Esophagus mucosa (tissue), 1 donor: ENCODE measurements at places on chromosomes 3 and 15. TPM values are rescaled to one million over a fixed set of nuclear protein-coding genes. Genes with fewer than 3 reads are reported as not detected.

The HRG gene
- total RNA-seq, result 0.12 TPM

The AHSG gene
- total RNA-seq, result not detected

The ITPKA gene
- 0.16 TPM for total RNA-seq

The GOLGA8T gene
- total RNA-seq, result not detected

The TMA7 gene
- 244 TPM for total RNA-seq

The PTPN23 gene
- 26.1 TPM for total RNA-seq

The KAT2B gene
- total RNA-seq, result 30.7 TPM

The TAGLN3 gene
- total RNA-seq, result not detected

The TTC21A gene
- 2.3 TPM for total RNA-seq

The CCR9 gene
- total RNA-seq, result not detected

The ECE2 gene
- total RNA-seq, result not detected

The DNAJB11 gene
- total RNA-seq, result 24.0 TPM

The SUSD5 gene
- total RNA-seq, result 0.08 TPM

The C3orf85 gene
- total RNA-seq, result not detected

The CCR8 gene
- 0.16 TPM for total RNA-seq

The STRIT1 gene
- total RNA-seq, result not detected

The VIPR1 gene
- 3.9 TPM for total RNA-seq

The TEX264 gene
- total RNA-seq, result 32.8 TPM

The DCBLD2 gene
- total RNA-seq, result 6.7 TPM

The GOLGA6L9 gene
- total RNA-seq, result 6.1 TPM

The ZNF80 gene
- total RNA-seq, result not detected

The SEMA4B gene
- total RNA-seq, result 216 TPM

The ATP13A5 gene
- total RNA-seq, result 0.12 TPM

The RYR3 gene
- total RNA-seq, result 0.72 TPM

The TMC3 gene
- not detected for total RNA-seq

The ACTC1 gene
- total RNA-seq, result 0.92 TPM

The ASB14 gene
- total RNA-seq, result not detected

The SPTBN5 gene
- total RNA-seq, result 2.1 TPM

The MAGEL2 gene
- 0.08 TPM for total RNA-seq

The LAMB2 gene
- 69.7 TPM for total RNA-seq

The CSPG5 gene
- 0.48 TPM for total RNA-seq

The SLC7A14 gene
- not detected for total RNA-seq

The MOBP gene
- not detected for total RNA-seq

The ZBTB47 gene
- total RNA-seq, result 3.7 TPM

The GPR160 gene
- 1.4 TPM for total RNA-seq

The CHRM5 gene
- not detected for total RNA-seq

The RPL39L gene
- total RNA-seq, result 12.0 TPM

The SSUH2 gene
- total RNA-seq, result 0.36 TPM

The ANKRD34C gene
- not detected for total RNA-seq

The CLDN1 gene
- total RNA-seq, result 40.3 TPM

The AQP9 gene
- total RNA-seq, result 0.60 TPM

The MINAR1 gene
- 0.24 TPM for total RNA-seq
